Activated T-helper 1 cell treated with anti-CD3 and anti-CD28 coated beads, Interleukin-12 subunit alpha, Interleukin-12 subunit beta, Interleukin-2, Interleukin-4 antibody, amounts not matched to agents 30 ng/mL and 10 ng/mL and 1 ng/mL, durations not matched to agents 14 hours and 24 hours and 36 hours (primary cell): ENCODE measurements at places on chromosomes 6 and 20. TPM values are rescaled to one million over a fixed set of nuclear protein-coding genes. Genes with fewer than 3 reads are reported as not detected.

Gene TENT5A
- total RNA-seq: 0.34 and 0.47 TPM in 2 replicates

DNA sequence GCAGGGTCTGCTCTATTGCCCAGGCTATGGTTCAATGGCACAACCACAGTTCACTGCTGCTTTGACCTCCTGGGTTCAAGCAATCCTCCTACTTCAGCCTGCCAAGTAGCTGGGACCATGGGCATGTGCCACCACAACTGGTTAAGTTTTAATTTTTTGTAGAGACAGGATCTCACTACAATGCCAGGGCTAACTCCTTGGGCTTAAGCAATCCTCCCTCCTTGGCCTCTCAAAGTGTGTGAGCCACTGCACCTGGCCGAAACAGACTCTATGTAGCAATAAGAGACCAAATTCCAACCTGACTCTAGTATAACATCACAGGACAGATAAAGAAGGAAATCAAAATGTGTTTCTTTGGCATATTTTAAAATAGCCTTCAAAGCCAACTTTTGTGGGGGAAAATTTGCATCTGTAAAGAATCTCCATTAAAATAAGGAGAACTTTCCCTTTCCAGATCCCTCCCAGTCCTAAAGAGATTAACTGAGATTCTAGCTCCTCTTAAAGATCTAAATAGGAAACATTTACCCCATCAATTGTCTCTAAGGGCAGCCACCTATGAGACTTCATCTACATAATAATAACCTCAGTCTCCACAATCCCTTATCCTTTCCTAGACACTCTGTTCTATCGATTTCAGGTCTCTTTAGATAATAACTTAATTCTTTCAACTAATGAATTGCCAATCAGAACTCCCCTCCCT lies 94.7 kb upstream of the PLCB4 start:
- DNase-seq: no peak

DNA sequence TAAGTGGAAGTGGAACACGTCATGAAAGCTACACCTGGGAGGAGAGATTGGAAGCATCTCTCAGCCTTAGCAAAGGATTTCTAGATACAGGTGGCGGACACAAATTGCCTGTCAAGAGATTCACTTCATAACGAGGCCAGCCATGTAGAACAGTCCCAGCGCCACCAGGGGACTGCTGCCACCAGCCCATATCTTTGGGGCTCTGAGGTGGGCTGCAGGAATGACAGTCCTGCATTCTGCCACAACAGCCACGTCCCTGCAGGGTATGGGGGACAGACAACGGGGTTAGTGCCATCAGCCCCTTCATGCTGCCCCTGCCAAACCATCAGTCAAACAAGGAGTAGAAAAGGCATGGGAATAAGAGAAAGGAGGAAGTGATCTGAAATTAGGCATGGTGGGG lies 81.2 kb upstream of the SASH1 start:
- no peak for DNase-seq

- no peak for DNase-seq
Observed at GRCh38 chr20:10239954-10240353, 21.3 kb downstream of the SNAP25 start.

DNA sequence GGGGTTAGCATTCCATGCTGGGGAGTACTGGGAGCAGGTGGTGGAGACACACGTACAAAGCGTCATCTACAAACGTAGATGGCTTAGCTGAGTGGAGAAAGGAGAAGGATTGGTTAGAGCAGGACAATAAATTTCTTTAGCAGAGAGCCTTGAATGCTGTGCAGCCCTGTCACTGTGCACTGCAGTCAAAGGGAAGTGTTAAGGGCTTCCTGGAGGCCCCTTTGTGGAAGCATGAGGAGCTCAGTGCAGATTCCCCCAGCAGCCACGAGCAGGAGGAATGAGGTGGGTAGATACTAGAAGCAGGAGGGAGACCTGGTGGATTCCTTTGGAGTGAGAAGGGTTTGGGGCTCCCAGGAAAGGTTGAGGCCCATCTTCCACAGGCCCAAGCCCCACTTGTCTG lies 6.1 kb upstream of the TREML4 start:
- DNase-seq: no peak

DNA sequence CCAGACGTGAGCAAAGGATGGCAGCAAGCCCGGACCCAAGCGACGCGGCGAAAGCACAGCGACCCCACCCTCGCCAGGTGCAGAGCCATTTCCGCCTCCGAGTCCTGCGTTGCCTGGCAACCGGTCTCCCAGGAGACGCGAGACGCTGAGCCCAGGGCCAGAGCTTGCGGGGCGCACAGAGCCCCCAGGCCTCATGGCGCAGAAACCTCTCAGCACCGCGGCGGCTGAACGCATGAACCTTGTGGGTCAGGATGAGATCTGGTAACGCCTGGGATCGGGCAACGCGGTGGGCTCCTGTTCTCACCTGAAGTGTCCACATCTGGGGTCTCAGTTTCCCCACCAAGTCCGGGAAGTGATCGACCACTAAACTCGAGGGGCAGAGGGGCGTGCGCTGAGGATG lies 77.7 kb downstream of the ANKRD60 start:
- DNase-seq: no peak

Gene NOX3
- not detected in 2 replicates for total RNA-seq

GRCh38 chr6:74181471-74181870 lies 485.5 kb downstream of the CD109 start:
- no peak for DNase-seq

Gene SSTR4
- not detected in 2 replicates for total RNA-seq

DNA sequence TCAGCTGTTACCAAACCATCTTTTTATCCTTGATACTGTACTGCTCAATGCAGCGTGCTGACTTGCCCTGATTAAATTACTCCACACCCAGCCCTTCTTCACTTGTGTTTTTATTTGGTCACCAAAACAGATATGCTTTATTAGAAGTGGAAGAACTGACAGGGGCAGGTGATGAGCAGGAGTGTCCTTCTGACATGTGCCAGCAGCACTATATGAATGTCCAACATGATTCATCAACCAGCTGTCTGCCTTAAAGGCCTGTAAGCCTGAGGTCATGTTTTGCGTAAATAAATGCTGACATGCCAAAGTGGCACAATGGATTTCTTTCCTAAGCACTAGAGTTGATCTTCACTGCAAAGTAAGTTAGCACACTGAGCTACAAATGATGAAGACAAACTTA lies 15.4 kb downstream of the POPDC3 start:
- no peak for DNase-seq

GRCh38 chr6:145086197-145086596 lies 649.1 kb downstream of the EPM2A start:
- DNase-seq: no peak

DNA sequence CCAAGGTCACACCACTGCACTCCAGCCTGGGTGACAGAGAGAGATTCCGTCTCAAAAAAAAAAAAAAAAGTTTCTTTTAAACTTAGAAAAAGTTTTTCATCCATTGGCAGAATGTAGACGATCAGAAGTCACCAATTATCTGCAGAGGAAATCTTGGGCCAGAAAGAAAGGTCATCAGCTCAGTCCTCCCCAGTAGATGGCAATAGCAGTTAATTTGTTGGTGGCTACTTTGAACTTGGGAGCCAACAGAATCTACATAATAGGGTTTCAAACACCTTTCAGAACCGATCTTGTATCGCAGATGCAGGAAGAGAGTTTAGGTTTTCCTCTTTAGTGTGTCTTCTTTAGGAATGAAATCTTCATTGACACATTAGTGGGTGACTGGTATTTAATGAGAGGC lies 41.7 kb downstream of the LBP start:
- DNase-seq: no peak

Gene IL17A
- total RNA-seq: not detected in 2 replicates

DNA sequence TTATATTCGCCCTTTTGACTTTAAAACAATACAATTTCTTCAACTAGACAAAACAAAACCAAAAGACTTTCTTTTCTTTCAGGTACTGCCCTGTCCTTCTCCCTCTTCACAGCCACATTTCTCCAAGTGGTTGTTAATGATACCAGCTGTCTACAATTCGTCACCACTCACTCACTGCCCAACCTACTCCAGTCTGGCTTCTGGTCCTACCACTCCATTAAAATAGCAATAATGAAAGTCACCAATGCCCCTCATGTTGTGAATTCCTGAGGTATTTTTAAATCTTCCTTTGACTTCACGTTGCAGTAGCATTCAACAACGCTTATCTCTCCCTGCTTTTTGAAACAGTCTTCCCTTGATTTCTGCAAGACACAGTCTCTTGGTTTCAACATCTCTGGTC lies 11.6 kb upstream of the MAN1A1 start:
- DNase-seq: no peak

Gene CRISP3
- total RNA-seq: not detected in 2 replicates

Gene CD24
- total RNA-seq: 0.56 and 0.65 TPM in 2 replicates

GRCh38 chr20:45053430-45054351 lies 47.2 kb downstream of the KCNS1 start:
- no peak for DNase-seq

GRCh38 chr20:46171909-46172308 lies 53.8 kb downstream of the CD40 start:
- DNase-seq: no peak

Gene PTCRA
- total RNA-seq: not detected in 2 replicates

Gene SEMG1
- total RNA-seq: not detected in 2 replicates

Gene PRND
- not detected in 2 replicates for total RNA-seq

DNA sequence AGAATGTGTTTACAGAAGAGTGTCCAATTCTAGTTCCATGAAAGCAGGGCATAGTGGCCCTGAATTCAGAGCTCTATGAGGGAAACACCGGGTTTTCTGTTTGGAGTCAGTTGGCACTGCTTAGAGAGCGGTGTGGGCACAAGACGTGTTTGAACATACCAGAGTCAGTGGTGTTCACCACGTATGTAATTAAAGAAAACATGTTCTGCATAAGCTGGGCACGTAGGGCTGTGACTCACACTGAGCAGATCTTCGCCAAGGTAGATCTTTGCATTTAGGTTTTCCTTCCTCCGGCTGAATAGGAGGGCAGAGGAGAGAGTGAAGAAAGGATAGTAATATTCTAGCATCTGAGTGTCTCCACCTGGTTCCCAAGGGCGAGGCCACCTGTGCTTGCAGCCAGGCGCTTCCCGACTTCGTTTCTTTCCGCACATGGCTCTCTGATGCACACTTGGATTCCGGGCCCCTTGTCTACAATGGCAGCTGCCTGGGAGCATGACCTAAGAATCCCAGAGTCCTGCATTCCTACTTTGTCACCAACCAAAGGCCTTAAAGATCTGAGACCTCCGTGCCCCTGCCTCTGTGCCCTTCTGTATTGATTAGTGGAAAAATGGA lies 136.2 kb downstream of the ERMARD start:
- no peak for DNase-seq

DNA sequence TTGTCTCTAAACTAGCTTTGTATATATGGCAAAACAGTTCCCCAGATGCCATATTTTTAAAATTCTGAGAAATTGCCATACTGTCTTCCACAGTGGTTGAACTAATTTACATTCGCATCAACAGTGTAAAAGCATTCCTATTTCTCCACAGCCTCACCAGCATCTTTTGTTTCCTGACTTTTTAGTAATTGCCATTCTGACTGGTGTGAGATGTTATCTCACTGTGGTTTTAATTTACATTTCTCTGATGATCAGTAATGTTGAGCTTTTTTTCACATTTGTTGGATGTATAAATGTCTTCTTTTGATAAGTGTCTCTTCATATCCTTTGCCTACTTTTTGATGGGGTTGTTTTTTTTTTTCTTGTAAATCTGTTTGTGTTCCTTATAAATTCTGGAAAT lies 1222.7 kb upstream of the CITED2 start:
- no peak for DNase-seq

GRCh38 chr20:48422242-48422960 lies 405.4 kb downstream of the PREX1 start:
- DNase-seq: no peak

DNA sequence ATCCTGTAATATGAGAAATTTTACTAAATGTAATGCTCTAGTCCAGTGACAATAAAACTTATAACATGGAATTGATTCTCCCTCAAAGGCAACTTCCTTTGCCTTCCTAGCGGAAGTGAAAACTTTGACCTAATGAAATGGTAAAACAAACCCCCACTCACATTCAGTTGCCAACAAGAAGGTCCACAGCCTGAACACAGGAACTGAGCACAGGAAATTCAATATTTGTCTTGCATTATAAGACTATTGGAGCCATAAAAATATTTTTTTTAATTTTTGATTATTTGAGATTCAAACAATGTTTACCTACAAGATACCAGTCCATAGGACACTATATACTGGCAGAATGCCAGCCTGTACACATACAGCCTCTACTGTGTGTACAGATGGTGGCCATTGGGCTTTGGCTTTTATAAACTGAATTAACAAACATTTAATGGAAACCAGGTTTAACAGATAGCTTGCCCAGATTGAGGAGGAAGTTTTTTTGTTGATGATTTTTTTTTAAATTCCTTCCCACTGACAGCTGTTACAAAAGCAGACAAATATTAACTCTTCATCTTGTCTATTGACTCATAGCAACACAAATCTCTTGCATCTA lies 481.5 kb upstream of the JAG1 start:
- DNase-seq: no peak

- DNase-seq: no peak
Observed at GRCh38 chr20:51460569-51461265, 81.8 kb downstream of the NFATC2 start.

DNA sequence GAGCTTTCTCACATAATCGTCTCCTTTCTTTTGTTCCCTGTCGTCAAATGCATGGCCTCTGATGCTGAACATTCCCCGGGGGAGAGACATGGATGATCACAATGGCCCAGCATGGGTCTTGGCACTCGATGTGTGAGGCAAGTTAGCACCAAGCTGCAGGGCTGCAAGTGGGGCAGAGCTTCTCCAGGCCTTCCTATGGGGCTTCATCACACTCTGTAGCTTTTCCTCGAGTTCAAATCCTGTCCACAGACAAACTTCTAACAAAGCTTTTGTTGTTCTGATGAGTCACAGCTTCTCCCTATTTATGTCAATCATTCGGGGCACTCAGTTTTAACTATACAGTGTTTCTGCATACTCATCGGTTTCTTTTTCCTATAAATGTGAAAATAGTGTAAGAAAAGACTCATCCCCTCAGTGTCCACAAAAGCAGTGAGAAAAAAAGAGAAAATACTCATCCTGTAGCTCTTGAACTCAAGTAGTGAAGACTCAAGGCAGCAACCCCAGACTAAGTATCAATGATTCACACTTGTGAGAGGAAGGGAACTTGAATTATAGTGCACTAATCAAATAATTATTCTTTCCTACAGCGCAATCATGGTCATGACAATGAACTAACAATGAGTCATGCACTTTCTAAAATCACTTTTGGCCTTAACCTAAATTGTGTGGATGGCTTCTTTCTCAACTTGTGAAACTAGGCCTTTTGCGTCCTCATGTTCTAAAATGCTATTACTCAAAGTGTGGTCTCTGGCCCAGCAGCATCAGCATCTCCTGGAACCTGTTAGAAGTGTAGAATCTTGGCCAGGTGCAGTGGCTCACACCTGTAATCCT lies 68.4 kb upstream of the NOX3 start:
- no peak for DNase-seq

Gene HSPA12B
- not detected in 2 replicates for total RNA-seq

- no peak for DNase-seq
Observed at GRCh38 chr6:13496513-13497190, 9.3 kb upstream of the GFOD1 start.

Gene BTN1A1
- not detected in 2 replicates for total RNA-seq

Gene MED23
- total RNA-seq: 34.0 and 36.3 TPM in 2 replicates

GRCh38 chr6:162363757-162364156 lies 363.8 kb downstream of the PRKN start:
- DNase-seq: no peak

GRCh38 chr20:5843054-5843592 lies 92.9 kb downstream of the SHLD1 start:
- no peak for DNase-seq
